Coronary artery (tissue), 2 donors: ENCODE measurements at places on chromosomes 2 and 18.

- DNase-seq = no peak
These were observed 3.6 kb upstream of the TTC21B start for GRCh38 chr2:165957030-165957675.

DNA sequence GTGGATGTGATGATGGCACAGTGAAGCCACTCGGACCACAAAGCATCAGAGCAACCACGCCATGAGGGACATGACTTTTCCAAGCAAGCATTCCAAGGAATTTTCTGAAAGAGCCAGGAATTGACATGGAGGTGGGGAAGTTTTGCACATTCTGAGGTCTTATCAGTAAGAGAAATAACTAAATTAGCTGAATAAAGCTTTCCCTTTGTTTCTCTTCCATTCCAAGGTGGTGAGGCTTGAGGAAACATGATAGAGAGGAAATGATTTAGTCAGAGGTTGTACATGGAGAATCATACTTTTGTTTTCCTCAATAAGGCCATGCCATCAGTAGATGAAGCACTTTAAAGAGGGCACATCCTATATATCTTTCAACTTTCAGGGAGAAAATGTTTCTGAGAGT is 115.7 kb upstream of the MMADHC start:
- DNase-seq = no peak

- no peak for DNase-seq
These were observed 56.5 kb upstream of the TTC39C start for GRCh38 chr18:23958036-23958435.

DNA sequence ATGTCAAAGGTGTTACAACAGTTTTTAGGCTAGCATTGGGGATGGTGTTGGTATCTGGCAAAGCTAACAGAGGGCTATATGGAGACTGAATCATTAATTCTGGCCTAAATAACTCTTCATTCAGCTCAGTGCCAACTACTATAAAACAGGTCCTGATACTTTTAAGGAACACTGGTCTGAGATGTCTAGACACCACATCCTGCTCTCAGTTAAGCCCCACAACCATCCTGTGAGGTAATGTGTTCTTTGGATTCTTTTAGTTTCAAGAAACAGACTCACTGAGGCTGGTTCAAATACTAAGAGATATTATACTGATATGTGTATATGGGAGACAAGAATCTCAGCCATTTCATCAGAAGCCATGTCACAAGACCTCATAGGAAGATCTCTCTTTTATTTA is 14.2 kb upstream of the HK2 start:
- DNase-seq = no peak

DNA sequence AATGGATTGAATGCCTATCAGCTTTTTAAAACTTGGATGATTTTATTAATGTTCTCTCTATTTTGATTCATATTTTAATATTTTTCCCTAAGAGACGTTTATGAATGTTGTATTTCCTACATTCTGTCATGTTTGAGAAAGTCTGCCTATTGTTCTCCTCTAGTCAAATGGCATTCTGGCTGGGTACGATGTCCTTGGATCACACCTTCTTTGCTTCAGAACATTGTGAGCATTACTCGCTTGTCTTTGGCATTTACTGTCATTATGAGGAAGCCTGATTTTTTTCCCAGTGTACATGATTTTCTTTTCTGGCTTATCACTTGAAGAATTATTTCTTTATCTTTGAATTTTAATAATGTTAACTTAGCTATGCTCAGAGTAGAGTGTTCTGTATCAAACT is 78.4 kb downstream of the CDC42EP3 start:
- no peak for DNase-seq
